ENCODE measurements at places on chromosomes 6 and 20.
A peak's percentile ranks its signal among the peaks of the same experiment; 100 is the strongest.

DNA sequence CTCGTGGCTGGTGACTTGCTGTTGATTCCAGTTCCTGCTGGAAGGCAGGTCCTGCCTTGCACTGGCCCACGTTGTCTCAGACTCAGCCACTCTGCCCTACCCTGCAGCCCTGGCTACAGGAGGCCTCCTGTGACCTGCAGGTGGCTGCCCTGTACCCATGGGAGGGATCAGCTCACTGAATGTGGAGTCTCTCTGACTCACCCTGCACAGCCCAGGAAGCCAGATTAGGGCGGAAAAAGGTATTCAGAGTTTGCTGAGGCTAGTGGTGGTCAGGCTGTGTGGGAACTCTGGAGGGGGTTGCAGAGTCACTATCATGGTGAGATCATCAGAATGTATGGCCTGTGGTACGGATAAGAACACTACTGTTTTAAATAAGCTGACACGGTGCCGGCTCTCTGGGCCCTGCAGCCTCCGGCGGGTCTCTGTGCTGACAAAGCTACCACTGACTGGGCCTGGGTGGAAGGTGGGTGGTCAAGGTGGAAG, 24.7 kb upstream of the PYGB start:
- DNase-seq = no peak

DNA sequence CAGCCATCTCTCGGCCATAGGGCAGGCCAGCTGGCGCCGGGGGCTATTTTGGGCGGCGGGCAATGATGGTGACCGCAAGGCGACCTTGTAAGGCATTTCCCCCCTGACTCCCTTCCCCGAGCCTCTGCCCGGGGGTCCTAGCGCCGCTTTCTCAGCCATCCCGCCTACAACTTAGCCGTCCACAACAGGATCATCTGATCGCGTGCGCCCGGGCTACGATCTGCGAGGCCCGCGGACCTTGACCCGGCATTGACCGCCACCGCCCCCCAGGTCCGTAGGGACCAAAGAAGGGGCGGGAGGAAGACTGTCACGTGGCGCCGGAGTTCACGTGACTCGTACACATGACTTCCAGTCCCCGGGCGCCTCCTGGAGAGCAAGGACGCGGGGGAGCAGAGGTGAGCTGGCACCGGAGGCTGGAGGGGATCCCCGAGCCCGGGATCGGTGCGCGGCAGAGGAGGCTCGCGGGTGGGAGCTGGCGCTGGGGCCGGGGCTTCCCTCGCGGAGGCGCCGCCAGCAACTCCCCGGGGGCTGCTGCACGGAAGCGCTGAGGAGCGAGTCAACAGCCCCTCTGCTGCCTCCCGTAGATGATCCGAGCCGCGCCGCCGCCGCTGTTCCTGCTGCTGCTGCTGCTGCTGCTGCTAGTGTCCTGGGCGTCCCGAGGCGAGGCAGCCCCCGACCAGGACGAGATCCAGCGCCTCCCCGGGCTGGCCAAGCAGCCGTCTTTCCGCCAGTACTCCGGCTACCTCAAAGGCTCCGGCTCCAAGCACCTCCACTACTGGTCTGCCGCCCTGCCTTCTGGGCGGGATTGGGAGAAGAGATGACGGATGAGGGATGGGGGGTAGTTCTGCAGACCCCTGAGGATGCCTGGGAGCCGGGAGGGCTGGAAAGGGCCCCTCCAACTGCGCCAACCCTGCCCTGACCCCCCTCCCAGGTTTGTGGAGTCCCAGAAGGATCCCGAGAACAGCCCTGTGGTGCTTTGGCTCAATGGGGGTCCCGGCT, at the start of the genes CTSA and NEURL2:
TSS of gene CTSA (plus strand) at position 351 of the 999 bp plus-strand sequence. CDS start at position 585, 234 bp downstream.
TSS of gene NEURL2 (minus strand) at position 224 of the 999 bp plus-strand sequence. CDS start at position 7, 217 bp downstream.
- DNase-seq = peak; percentile 70

DNA sequence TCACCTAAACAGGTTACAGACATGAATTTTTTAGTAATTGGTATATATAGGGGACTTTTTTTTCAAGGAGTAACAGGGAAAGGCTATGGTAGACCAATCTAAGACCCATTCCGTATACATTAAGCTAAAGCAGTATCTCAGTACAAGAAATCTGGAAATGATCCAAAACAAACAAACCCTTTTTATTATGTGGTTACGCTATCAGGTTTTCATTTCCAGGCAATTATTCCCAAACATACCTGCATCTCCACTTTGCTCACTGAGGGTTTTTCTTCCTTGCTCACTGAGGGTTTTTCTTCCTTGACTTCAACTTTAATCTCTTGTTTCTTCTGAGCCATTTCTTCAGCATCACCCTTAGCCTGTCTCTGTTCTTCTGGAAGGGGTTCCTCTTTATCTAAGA, 107.3 kb downstream of the EPB41L2 start:
- DNase-seq = no peak

- DNase-seq = no peak
Observed at GRCh38 chr6:135601857-135602256, 104.3 kb upstream of the AHI1 start.

DNA sequence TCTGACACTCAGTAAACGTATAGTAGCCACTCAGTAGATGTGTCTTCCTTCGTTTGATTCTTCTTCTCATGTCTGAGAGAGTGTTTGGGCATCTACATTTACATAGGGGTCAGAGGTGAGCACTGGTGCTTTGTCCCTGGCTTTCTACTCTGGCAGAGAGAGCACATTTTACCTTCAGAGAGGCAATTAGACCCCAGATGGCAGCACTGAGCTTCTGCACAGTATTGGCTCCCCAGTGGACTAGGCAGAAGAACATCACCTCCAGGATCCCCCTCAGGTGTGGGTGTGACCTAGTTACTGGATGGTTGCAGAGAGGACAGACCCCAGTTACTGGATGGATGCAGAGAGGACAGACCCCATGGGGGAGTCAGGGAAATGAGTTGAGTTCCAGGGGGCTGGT, 327.2 kb downstream of the DHX35 start:
- DNase-seq = no peak

GRCh38 chr6:25435416-25435985, 156.3 kb downstream of the CARMIL1 start:
- DNase-seq = no peak

DNA sequence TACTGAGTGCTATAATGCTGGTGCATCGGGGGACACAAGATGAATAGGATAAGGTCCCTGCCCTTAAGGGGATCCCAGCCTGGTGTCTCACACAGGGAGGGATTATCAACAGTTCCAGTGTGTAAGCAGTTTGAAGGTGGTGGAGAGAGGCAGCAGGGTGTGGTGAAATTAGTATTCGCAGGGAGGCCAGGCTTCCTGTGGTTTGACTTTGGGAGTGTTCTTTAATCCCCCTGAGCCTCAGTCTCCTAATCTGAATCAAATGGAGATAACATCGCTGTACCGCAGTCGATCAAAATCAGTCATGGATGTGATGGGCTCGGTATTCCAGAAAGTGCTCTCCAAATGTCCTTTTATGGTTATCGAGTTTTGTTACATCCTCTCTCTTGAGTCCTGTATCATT, 288.1 kb upstream of the SUPT3H start:
- no peak for DNase-seq

DNA sequence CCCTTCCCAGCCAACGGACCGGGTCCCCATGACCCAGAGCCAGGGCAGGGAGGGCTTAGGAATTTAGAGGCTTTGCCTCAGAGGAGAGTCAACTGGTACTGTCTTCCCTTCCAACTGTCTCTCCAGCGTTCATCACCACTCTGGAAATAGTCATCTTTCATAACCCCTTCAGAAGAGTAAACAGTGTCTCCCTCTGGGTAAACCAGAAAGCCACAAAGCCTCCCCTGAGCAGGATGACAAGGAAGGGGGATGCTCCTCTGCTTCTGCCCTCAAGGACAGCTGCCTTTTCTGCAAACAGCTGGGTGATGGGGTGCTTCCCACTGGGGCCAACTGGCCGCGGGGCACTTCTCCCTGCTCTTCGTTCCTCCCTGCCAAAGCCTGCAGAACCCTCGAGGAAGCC, 90.1 kb downstream of the PSMG4 start:
- DNase-seq = no peak

GRCh38 chr6:136294621-136295020, 5.0 kb upstream of the BCLAF1 start:
- DNase-seq = no peak

DNA sequence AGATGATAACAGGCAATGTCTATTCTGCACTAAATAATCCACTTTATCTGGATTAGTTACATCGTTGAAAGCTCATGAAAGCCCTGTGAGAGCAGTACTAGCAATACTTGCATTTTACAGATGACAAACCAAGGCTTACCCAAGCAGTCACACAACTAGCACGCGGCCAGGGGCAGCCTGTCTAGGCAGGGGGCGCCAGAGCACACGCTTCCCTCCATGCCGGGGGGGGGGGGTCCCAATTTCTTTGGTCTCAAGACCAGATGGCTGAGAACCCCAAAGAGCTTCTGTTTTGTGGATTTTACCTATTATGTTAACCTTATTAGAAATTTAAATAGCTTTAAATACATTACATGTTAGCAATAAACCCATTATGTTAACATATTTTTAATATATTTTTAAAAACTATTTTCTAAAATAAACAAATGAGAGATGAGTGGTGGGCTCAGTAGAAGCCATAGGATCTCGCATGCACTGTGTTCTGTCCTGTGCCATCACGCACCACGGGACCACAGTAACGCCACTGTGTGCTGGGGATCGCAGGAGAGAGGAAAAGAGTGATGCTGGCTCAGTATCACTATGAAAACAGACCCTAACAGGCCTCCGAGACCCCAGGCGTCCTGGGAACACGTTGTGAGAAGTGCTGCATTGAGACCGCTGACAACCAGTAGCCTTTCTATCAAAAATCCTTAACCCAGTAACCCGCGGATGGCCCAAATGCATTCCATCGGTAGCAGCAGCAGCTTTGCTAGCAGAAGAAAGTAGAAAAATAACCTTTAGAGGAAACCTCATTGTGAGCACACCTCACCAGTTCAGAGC, 5.3 kb upstream of the PRR18 start:
- DNase-seq = no peak

Measured in stimulated activated CD8-positive, alpha-beta memory T cell treated with anti-CD3 and anti-CD28 coated beads, Interleukin-4, amount 100 ng/mL, for 1 hour (primary cell).